ENCODE measurements at places on chromosomes 2 and 18.

GRCh38 chr2:654896-655295, 22.3 kb downstream of the TMEM18 start:
- no peak for DNase-seq

GRCh38 chr2:86396291-86396785, 44.8 kb upstream of the KDM3A start:
- peak; percentile 28 for DNase-seq

DNA sequence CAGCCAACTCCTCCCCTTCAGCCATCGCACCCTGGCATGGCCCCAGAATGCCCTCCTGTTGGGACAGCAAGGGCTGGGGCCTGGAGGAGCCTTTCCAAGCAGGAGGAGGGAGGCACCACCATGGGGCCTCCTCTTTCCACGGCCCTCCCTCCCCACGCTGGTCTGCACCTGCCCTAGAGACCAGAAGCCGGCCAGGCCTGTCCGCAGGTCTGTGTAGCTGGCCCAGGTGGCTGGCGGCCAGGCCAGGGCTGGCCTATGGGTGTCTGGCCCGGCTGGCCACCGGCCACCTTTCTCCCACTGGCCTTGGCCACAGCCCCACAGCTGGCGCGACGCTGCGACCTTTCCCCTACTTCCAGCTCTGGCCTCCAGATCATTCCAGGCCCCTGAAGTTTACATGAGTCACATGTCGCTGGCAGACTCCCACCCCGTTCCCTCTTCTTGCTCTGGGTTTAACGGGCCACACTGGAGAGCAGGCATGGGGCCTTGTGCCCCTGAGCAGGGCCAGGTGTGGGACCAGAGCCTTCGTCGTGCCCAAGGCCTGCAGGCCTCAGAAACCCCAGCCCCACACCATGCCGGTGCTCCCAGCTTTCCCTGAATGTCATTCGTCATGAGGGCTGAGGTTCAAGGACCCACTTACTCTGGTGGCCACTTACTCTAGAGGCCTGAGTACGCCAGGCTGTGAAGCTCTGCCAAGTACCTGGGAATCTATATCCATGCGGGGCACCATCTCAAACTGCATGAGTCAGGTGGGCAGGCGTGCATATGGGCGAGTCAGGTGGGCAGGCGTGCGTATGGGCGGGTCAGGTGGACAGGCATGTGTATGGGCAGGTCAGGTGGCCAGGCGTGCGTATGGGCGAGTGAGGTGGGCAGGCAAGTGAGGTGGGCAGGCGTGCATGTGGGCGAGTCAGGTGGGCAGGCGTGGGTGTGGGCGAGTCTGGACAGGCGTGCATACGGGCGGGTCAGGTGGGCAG, 33.3 kb upstream of the KLF11 start:
- no peak for DNase-seq

DNA sequence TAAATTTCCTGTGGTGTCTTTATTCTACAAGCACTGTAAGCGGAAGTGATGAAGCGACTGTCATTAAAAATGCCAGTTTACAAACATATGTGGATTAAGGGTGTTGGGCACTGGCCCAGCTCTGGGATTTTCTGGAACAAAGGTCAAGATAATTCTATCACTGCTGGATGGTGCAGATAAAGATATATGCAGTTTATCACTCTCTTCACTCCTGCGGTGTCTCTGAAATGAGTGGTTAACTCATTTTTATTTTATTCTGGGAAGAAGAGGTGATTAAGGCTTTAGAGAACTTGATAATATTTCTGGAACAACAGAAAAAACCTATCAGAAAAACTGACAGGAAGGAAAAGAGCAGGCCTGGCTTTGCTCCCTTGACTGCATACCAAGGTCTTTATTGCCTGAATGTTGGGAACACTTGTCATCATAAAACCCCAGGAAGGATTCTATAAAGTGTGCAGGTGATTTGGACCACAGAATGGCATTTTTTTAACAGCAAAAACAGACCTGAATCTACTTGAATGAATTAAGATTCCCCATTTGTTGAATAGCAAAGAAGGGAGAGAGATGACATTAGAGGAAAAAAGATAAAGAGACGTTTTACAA, 32.4 kb downstream of the ABCB11 start:
- no peak for DNase-seq

- peak; percentile 86 for DNase-seq
These were observed 856 bp downstream of the ACAA2 start for GRCh38 chr18:49812286-49813068.

DNA sequence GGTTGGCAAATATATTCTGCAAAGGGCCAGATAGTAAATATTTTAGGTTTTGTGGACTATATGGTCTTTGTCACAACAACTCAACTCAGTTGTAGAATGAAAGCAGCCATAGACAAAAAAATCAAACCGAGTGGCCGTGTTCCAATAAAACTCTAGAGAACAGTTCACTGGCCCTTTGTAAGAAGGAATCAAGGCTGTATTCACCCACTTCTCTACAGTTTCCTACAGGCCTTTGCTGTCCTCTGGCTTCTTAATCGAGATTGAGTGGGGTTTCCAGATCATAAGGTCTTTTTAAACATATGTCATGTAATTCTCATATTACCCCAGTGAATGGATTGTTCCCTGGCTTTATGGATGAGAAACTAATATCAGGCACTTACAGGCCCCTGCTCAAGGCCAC, 448.9 kb upstream of the ETAA1 start:
- no peak for DNase-seq

GRCh38 chr2:43877782-43878464, 39.2 kb downstream of the ABCG8 start:
- DNase-seq: peak; percentile 87

DNA sequence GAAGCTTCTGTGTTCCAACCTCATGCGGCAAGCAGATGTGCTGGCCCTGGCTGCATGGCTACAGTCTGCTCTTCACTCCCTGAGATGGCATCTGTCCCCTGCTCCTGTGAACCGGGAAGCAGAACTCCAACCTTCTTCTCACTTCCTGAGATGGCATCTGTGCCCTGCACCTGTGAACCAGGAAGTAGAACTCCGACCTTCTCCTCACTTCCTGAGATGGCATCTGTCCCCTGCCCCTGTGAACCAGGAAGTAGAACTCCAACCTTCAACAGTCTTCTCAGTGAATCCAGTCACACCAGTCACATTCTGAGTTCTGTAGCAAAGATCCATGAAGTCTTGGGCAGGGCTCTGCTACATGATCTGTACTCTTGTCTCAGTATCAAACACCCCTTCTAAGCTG, 887.2 kb upstream of the KLHL29 start:
- DNase-seq: no peak

GRCh38 chr2:148521181-148521580, 123.4 kb upstream of the EPC2 start:
- no peak for DNase-seq

All from eye (tissue), 1 donor.